NCI-H510A (cell line): ENCODE measurements at places on chromosomes 1 and 21.

DNA sequence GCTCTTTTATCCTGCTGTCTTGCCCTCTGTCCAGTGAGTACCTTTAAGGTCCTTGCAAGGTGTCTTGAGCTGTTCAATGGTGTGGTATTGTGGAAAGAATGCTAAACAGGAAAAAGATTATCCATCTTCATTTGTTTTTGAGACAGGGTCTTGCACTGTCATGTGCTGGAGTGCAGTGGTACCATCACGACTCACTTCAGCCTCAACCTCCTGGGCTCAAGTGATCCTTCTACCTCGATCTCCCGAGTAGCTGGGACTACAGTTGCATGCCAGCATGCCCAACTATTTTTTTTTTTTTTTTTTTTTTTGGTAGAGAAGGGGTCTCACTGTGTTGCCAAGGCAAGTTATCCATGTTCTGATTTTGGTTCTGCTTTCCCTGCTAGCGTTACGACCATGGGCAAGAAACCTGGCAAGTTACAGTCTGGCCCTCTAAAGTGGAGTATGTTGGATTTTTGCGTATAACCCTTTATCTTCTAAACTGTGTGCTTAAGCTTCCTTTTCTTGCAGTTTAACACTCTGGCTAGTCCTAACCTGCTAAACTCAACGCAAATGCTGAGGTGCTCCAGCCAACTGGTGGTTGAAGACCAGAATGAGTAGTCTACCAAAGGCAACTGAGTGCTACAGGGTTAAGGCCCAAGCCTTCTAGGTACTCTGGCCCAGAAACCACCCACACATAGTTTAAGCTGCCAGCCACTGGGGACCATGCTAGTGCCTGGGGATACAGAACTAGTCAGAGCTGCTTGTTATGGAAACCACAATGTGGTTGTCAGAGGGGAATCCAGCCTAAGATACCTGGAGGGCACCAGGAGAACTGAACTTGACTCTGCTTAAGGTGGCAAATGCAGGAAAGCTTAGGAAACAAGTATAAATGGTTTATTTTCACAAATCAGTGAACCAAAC, 7.9 kb downstream of the RPL11 start:
- DNase-seq = no peak

DNA sequence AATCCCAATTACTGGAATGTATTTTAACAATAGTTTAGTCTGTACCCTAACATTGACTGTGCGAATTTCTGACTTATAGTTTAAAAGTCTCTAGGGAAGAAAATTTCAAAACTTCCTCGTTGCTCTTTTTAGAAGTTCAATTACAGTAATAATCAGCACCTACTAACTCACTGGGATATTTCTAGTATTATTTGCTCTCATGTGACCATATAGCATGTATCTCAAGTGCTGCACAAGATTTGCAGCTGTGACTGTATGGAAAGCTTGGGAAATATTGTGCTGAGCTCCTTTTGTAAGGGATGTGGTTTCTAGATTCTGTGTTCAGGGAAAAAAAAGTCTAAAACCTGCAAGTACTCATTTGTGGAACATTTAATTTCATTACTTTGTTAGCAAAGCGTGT, 153.1 kb downstream of the ST6GALNAC3 start:
- DNase-seq = no peak

- DNase-seq = no peak
Observed at GRCh38 chr1:248786156-248786555, 30.6 kb upstream of the LYPD8 start.

- DNase-seq = no peak
Observed at GRCh38 chr1:19452221-19452663, 33.1 kb downstream of the CAPZB start.

DNA sequence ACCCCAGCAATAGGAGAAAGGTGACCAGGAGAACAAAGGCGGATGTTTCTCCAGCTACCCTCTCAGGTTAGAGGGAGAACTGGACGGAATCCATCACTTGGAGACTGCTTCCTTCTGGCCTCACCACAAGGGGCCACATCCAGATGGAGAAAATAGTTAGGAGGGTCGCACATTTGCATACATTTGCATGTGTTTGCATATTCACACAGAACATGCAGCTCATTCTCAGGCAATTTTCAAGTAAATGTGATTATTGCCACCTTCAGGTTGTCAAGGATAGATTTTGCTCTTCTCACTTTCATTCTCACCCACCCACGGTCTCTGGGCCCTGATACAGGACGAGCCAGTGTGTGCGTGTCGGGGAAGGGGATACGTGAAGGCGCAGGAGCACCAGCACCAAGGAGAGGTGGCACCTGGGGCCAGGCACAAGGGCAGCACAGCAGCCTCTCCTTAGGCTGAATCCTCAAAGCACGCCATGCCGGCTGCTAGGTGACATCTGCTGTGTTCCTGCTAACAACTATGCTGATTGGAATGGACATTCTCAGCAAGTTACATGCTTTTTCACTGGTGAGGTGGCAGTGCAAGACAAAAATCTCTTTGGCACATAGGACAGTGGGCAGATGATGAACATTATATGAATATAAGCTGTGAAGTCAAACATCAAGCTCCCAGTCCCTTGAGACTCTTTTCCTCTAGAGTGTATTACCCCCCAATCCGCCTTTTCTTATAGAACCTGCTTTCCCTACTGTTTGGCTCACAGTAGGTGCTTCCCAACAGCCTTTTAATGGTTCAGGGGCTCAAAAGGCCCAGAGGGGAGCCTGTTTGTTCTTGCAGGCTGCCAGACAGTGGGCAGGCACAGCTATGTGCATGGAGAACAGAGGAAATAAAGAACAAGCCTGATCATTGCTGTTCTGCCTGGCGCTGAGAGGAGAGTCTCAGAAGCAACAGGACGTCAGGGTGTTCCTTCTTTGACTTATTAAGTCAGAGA, 14.3 kb downstream of the ACKR1 start:
- DNase-seq = no peak

DNA sequence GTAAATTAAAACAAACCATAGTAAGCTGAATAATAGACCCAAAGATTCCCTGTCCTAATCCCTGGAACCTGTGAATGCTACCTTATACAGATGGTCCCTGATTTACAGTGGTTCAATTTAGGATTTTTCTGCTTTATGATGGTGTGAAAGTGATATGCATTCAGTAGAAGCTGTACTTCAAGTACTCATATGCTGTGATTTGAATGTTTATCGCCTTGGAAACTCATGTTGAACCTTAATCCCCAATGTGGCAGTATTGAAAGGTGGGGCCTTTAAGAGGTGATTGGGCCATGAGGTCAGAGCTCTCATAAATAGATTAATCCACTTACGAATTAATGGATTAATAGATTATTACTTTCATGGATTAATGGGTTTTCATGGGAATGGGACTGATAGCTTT, 10.6 kb upstream of the RRP15 start:
- no peak for DNase-seq

GRCh38 chr1:77446841-77447555, 165.2 kb downstream of the AK5 start:
- DNase-seq = no peak

GRCh38 chr1:91278754-91279153, 125.9 kb downstream of the HFM1 start:
- no peak for DNase-seq

DNA sequence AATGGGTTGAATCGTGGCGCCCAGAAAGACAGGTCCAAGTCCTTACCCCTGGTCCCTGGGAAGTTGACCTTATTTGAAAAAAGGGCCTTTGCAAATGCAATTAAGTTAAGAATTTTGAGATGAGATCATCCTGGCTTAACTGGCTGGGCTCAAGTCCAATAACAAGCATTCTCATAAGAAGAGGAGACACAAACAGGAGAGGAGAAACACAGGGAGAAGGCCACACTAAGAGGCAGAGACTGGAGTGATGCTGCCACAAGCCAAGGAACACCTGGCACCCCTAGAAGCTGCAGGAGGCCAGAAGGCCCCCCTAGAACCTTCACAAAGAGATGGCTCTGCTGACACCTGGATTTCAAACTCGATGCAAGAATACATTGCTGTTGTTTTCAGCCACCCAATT, 44.6 kb downstream of the PDPN start:
- DNase-seq = no peak

DNA sequence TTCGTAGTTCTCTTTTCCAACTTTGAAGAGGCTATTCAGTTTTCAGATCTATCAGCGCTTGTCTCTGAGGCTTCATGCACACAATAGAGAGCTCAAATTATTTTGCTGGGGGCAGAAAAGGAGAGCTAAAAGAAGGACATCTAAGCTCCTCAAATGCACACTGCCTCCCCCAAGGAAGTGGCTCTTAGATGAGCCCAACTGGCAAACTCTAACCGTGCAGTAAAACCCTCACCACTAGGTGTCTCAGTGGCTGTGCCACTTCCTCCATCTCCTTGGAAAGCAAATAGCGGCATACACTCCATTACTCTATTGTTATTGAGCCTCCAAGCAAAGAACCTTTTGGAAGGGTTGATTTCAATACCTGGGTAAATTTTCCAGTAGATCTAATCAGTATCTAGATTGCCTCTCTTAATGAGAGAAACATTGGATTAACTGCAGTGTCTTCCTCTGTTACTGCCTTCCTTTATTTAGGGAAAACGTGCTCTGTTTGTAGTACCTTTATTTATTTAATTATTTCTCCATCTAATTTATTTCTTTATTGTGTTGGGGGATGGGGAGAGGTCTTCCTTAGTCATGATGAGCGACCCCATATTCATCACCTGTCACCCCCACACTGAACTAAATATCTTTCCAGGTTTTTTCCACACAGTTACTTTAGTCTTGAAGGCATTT, 9.2 kb upstream of the SFPQ start:
- DNase-seq = peak; percentile 97

DNA sequence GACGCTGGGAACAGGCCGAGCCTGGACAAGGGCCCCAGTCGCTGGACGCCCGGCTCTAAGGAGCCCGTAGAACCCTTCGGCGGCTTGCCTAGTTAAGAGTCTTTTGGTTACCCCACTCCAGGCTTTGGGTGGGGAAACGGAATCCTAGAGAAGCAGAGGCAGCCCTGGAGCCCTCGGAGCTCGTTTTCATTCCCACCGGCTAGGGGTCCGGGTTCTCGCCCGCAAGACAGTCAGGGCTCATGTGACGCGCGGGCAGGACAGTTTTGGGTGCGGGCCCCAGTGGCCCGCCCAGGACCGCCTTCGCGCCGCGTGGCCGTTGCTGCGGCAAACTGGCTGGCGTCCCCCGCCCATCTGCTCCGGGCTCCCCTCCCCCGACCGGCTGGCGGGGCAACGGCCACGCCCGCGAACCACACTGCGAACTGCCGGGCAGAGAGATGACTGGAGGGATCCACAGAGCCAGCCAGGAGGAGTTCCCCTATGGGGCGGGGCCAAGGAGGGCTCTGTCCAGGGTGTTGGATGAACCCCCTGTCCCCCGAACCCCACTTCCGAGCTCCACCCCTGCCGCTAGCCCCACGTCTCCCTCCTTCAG, 829 bp upstream of the HES2 start:
- DNase-seq = no peak

- DNase-seq = no peak
Observed at GRCh38 chr21:46675595-46676280, 40.3 kb downstream of the PRMT2 start.

- no peak for DNase-seq
Observed at GRCh38 chr1:167671727-167672511, 41.9 kb downstream of the RCSD1 start.

DNA sequence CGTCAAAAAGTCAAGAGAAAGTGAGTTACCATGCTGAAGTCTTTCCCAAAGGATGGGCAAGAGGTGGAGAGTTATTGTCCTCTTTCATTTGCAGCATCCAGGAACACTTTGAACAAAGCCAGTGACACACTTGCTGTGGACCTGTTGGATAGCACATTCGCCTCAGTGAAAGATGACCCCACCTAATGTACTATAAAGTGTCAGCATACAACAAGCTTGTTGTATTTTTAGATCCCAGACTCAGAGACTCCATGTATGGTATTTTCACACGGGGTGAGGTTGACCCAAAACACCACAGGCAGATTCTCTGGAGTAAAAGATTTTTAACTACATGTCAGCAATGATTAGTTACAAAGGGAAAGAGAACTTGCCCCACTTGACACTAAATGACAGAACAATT, 273.8 kb downstream of the PTBP2 start:
- DNase-seq = no peak

GRCh38 chr1:231428377-231428776, 6.3 kb upstream of the EGLN1 start:
- no peak for DNase-seq

- DNase-seq = peak; percentile 70
Observed at GRCh38 chr1:54342288-54342687, 63.9 kb downstream of the SSBP3 start.

DNA sequence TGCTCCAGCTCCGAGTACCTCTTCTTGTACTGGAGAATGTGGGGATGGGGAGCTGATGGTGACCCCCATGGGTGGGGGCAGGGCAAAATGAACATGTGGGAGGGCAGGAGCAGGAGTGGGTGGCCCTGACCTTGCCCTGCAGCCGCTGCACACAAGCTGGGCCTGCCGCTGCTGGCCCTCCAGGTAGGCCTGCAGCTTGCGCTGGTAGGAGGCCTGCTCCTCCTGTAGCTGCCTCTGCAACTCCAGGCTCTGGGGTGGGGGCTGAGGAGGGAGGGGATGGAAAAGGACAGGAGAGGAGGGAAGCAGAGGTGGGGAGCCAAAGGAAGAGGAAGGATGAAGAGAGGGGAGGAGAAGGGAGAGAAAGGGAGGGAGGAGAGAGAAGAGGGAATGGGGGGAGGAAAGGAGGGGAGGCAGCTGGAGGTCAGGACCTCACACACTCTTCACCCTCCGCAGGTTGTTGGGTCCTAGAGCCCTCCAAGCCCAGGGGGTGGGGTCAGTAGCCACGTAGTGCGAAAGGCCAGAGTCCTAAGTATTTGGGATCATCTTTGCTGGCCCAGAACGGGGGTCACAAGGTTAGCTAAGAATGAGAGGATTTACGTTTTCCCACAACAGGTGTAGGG, 22.9 kb downstream of the RNU1-1 start:
- DNase-seq = no peak

DNA sequence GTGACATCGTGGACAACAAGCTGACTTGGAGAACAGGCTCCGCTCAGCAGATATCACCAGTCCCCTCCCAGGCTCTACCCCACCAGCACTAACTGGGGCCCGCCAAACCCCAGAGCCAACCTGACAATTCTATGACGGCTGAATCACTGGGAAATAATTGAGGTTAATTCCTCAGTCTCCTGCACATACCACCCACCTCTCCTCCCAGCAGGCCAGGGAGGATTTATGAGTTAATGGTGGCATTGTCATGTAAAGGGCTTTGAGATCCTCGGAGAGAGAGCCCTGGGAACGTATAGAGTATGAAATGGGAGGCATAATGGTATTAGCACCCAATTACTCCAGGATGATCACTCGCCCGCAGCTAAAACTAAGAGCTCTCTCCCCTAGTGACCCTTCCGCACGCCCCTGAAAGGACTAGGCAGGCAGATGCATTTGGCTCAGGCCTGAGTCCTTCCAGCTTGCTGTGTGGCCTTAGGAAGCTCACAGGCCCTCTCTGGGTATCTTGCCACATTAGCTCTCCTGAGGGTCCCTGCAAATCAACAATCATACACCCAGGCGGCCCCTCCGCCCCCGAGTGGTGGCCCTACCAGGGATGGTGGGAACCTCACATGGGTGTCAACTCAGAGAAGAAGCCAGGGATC, 27.3 kb upstream of the PAX7 start:
- no peak for DNase-seq

GRCh38 chr1:21322681-21323016, 32.4 kb upstream of the ECE1 start:
- no peak for DNase-seq

- no peak for DNase-seq
Observed at GRCh38 chr1:188769181-188769580, 1708.5 kb downstream of the BRINP3 start.
